ENCODE measurements at places on chromosomes 4 and X.

GRCh38 chr4:118683513-118683912 is 1.7 kb upstream of the METTL14 start:
- peak; percentile 31 for DNase-seq

GRCh38 chr4:15423285-15423711 is 4.5 kb upstream of the C1QTNF7 start:
- no peak for DNase-seq

DNA sequence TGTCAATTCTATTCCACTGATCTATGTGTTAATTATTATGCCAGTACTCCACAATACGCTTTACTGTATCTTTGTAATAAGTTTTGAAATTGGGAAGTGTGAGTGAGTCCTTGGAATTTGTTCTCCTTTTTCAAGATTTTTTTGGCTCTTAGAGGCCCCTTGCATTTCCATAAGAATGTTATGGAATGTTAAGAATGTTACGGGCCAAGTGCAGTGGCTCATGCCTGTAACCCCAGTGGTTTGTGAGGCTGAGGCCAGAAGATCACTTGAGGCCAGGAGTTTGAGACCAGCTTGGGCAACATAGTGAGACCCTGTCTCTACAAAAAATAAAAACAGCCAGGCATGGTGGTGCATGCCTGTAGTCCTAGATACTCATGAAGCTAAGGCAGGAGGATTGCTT is 167.6 kb upstream of the CXorf66 start:
- DNase-seq = no peak

GRCh38 chrX:150507251-150507856 is 61.1 kb upstream of the MTM1 start:
- DNase-seq = no peak

GRCh38 chrX:9794495-9794894 is 8.3 kb downstream of the SHROOM2 start:
- no peak for DNase-seq

- DNase-seq = no peak
These were observed 20.4 kb downstream of the BMP2K start for GRCh38 chr4:78796526-78796925.

DNA sequence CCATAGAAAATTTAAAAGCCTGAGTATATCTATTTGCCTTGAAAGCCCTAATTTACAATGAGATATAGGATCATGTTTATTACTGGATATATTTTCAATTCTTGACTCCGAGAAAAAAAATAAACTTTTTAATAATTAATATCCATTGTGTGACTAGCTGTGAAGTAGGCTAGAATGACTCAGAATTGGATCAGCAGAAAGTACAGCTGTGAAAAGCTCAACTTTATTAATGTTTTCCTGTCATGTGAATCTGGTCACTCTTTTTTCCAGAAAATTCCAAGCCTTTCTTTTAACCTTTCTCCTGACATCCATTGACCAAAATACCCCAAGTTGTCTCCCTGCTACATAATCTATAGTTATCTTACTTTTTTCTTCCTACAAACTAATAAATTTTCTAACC is 171.8 kb upstream of the PACRGL start:
- no peak for DNase-seq

- no peak for DNase-seq
These were observed 12.3 kb downstream of the CLDN2 start for GRCh38 chrX:106932492-106932923.

DNA sequence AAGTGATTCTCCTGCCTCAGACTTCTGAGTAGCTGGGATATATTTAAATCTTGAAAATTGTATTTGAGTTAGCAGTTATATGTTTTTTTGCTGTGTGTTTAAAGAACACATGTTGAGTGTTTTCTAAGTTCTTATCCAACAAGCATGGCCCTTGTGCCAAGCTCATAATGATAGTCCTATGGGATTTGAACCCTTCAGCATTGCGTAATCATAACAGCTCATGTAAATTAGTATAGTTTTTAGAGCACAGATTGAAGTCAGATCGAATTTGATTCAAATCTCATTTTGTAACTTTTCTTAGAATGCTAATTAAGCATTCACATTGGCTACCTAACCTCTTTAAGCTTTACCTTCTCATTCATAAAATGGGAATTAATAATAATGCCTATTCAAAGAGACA is 12.2 kb downstream of the FAM149A start:
- no peak for DNase-seq

DNA sequence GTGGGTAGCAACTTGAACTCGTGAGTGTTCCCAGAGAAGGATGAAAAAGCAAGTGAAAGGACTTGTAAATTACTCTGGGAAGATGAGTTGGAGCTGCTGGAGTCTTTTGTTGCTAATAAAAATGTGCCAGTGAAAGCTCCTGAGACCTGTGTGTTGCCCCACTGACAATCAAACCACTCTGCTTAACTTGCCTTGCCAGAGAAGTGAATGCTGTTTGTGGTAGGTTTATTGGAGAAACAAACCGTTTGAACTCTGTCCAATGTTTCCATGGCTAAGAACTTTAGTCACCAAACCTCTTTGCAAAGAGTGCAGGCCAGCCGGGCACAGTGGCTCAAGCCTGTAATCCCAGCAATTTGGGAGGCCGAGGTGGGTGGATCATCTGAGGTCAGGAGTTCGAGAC is 586.9 kb downstream of the PCDH7 start:
- DNase-seq = no peak

DNA sequence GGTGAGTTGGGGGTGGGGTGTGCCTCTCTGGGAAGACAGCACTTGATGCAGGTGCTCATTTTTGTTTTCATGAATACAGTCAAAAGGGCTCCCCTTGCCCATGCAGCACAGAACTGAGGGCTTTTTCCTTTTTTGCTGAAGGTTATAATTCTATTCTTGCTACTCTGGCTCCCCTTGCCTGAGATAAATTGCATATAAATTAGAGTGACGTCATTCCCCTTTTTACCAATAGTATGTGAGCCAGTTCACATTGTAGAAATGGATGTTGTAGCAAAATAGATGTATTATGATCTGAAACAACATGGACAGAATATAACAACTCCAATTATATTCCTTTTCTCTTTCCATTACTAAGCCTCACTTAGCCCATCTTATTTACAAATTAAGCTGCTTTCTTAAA is 28.4 kb downstream of the CXorf58 start:
- DNase-seq = no peak

DNA sequence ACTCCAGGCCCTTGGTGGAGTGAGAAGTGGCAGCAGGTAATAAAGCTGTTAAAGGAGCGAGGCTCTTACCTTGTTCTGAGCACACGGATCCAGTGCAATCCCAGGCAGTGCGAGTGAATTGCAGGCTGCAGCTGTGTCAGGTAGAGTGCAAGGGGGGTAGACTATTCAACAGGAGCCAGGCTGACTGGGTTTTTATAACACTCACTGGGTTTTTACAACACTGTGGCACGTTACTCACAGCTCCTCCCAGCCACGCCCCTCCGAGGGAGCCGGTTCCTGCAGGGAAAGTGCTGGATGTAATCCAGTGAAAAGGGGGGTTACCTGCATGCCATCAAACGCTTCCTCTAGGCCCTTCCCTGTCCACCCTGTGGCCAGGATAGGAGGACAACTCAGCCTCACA is 358 bp downstream of the FGFBP1 start:
- peak; percentile 21 for DNase-seq

DNA sequence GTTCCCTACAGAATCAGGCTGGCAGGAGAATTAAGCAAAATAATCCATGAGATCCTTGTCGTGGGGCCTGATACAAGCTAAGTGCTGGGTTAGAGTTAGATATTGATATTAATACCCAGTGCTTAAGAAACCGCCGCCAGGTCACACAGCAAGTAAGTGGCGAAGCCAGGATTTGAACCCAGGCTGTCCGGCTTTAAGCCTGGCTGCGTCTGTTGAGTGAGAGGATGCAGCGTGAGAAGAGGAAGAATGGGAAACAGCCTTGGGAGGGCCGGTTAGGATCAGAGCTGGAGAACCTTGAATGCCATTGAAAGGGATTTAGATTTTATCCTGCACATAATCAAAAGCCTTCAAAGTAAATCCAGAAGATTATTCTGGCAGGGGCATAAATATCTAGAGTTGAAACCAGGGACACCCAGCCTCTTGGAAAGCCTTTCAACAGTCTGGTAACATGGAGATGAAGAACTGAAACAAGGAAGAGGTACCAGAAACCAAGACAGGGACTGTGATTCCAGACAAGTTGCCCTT is 64.8 kb upstream of the HELT start:
- no peak for DNase-seq

DNA sequence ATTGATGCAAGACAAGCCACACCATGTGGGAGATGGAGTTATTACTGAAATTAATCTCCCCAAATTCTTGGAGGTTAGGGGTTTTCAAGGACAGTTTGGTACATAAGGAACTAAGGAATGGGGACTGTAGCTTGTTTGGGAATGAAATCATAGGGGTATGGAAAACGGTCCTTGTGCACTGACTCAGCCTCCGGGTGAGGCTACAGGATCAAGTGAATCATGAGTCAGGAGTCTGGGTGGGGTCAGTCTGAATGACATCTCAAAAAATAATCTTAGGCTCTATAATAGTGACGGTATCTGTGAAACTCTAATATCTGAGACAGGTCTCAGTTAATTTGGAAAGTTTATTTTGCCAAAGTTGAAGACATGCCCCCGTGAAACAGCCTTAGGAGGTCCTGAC is 128.5 kb upstream of the CYSLTR1 start:
- DNase-seq = peak; percentile 4

DNA sequence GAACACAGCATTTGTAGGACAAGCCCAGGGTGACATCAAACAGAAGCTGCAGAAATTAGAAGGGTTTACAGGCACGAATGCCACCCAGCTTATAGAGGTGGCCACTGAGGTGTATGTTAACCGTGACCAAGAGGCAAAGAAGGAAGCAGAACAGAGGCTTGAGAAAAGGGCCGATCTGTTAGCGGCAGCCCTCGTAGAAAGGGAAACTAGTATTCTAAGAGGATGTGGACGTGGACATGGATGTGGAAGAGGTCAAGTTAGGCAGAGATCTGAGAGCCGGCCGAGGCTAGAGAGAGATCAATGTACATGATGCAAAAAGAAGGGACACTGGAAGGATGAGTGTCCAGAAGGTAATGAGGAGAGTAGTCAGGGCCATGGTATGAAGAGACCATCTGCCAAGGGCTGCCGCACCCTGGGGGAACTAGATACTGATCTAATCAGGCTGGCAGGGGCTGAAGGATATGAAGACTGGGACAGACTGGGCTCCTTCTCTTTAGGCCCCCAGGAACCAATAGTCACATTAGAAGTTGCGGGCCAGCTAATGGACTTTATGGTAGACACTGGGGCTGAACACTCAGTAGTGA is 27.5 kb downstream of the LIAS start:
- no peak for DNase-seq

GRCh38 chr4:84221704-84222103 is 277.4 kb downstream of the NKX6-1 start:
- DNase-seq = no peak

DNA sequence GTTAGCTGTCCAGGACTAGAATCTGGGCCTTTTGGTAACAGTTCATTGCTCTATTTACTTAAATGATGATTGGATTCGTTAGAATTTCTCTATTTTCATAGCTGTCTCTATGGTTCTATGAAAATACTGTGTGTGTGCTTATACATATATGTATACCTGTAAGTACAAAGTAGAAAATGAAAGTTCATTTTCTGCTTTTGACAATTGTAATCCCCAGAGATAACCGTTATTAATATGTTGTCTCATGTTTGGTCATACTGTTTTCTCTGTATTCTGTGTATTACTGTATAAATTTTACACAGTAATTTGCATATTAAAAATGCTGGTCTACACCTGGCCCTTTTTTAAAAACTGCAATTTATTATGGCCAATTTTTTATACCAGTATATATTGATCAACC is 55.4 kb downstream of the CLCN3 start:
- DNase-seq = no peak

- DNase-seq = no peak
These were observed 18.5 kb downstream of the ADRA2C start for GRCh38 chr4:3784454-3785291.

GRCh38 chr4:159227984-159228383 is 125.1 kb downstream of the RAPGEF2 start:
- DNase-seq = peak; percentile 76

GRCh38 chr4:87716371-87717265 is 66.5 kb downstream of the DMP1 start:
- no peak for DNase-seq

GRCh38 chrX:44043496-44043895 is 70.3 kb upstream of the NDP start:
- DNase-seq = no peak

GRCh38 chrX:29813174-29813573 is 402.2 kb upstream of the MAGEB2 start:
- DNase-seq = no peak

All from urothelium cell line (cell line).